ENCODE measurements at places on chromosomes 1 and 21. TPM values are rescaled to one million over a fixed set of nuclear protein-coding genes. Genes with fewer than 3 reads are reported as not detected.

The RGS7 gene
- polyA plus RNA-seq: 2.1 TPM

The MPL gene
- polyA plus RNA-seq: 0.21 TPM

- DNase-seq: no peak
These were observed 10.4 kb downstream of the LGALS8 start for GRCh38 chr1:236534151-236534651.

DNA sequence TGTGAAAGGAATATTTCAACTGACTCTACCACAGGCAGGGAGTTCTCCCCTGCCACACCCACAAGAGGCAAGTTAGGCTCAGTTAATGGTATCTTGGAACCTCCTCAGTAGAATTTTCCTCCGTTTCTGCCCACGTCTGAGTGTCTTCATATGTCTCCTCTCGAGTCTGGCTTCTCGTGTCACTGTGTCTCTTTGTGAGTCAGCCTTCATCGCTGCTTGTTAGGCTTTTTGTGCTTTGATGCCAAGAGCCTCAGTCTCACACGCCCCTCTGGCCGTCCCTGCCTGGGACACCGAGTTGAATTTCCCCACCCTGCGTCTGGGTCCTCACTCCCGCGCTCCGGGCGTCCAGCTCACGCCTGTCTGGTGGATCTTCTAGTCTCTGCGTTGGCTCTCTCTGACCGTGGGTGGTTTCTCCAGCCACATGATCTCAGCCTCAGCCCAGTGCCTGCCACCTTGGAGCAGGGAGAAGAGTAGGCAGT lies 125.7 kb upstream of the GADD45A start:
- no peak for DNase-seq

DNA sequence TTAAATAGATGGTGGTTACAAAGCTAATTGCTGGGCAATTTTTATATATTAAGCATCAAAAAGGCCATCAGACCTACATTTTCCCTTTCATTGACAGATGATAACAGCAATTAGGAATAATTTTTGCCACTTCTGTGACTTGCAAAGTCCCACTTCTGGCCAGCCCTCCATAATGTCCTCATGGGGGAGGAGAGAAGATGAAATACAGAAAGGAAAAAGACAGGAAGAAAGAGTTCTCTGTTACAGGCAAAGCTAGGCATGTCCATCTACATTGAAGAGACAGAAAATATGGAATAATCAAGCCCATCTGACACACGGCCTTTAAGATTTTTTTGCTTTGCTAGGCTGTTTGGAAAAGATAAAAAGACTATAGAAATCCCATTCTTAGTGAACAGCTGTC lies 108.0 kb downstream of the ENAH start:
- no peak for DNase-seq

DNA sequence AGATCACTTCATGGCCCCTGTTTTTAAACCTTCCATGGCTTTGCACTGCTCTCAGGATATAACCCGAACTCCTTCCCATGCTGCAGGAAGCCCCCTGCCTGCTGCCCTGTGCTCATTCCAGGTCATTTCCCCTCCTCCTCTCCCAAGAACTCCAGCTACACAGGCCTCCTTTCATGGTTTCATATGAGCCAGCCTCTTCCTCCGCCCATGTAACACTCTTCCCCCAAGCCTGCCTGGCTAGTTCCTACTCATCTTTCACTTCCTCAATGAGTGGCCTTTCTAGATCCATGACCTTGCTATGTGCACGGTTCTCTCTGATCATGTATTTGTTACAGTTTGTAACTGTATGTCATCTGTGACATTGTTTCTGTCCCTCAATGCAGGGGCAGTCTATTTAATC lies 3.1 kb upstream of the NCF2 start:
- no peak for DNase-seq

- DNase-seq: no peak
These were observed 28.1 kb upstream of the TARBP1 start for GRCh38 chr1:234507089-234507488.

- DNase-seq: peak; percentile 19
These were observed 12.7 kb upstream of the PLCH2 start for GRCh38 chr1:2463396-2463795.

- DNase-seq: no peak
These were observed 10.7 kb upstream of the ELOA start for GRCh38 chr1:23732363-23733224.

DNA sequence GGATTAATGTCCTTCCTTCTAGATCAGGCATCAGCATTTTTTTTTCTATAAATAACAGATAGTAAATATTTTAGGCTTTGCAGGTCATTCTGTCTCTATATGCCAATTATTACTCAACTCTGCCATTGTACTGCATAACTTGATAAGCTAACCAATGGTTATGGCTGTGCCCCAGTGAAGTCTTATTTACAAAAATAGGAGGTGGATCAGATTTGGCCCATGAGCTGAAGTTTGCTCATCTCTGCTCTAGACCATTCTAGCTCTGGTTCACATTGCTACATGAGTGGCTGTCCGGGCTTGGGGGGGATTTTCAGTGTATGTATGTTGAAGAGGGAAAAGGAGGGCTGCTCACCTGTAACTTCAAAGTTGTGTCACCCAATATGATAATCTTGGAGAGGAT lies 10.1 kb downstream of the RAB7B start:
- DNase-seq: no peak

- no peak for DNase-seq
These were observed 643 bp upstream of the MOV10 start for GRCh38 chr1:112673592-112674439.

GRCh38 chr1:151817353-151817730 lies 12.1 kb upstream of the LINGO4 start:
- no peak for DNase-seq

GRCh38 chr1:228281631-228282328 lies 73.9 kb downstream of the OBSCN start:
- DNase-seq: no peak

GRCh38 chr1:203342192-203342940 lies 8.6 kb downstream of the FMOD start:
- DNase-seq: peak; percentile 78

DNA sequence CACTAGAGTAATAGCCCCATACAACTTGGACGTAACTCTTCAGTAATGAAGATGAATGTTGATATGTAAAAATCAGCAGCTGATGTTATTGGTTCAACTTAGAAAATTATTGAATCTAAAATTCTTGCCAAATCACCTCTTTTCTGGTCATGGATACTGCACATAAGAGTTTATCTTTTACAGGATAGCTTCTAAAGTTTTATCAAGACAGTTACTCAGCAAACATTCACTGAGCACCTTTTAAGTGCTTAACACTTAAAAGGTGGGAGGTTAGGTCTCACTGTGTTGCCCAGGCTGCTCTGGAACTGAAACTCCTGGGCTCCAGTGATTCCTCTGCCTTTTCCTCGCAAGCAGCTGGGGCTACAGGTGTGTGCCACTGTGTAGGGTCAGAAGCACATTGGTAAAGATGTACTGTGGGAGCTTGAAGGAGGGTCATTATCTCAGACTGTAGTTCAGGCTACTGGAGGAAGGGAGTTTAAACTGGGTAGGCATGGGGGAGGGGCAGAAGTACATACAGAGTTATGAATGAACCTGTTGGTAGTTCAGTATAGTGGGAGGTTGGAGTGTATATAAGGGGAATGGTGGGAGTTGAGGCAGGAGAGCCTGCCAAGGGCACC lies 2.0 kb downstream of the MPZL1 start:
- peak; percentile 43 for DNase-seq

All from large intestine (tissue), 12 donors.